ENCODE measurements at places on chromosomes 1 and 21. TPM values are rescaled to one million over a fixed set of nuclear protein-coding genes. Genes with fewer than 3 reads are reported as not detected.

The CELA3B gene
- 1.2 TPM for total RNA-seq

The OR2T4 gene
- total RNA-seq = not detected

The TMEM82 gene
- not detected for total RNA-seq

The CHRM3 gene
- 1.4 TPM for total RNA-seq

GRCh38 chr21:35399002-35399530, 350.0 kb upstream of the RUNX1 start:
- no peak for DNase-seq

DNA sequence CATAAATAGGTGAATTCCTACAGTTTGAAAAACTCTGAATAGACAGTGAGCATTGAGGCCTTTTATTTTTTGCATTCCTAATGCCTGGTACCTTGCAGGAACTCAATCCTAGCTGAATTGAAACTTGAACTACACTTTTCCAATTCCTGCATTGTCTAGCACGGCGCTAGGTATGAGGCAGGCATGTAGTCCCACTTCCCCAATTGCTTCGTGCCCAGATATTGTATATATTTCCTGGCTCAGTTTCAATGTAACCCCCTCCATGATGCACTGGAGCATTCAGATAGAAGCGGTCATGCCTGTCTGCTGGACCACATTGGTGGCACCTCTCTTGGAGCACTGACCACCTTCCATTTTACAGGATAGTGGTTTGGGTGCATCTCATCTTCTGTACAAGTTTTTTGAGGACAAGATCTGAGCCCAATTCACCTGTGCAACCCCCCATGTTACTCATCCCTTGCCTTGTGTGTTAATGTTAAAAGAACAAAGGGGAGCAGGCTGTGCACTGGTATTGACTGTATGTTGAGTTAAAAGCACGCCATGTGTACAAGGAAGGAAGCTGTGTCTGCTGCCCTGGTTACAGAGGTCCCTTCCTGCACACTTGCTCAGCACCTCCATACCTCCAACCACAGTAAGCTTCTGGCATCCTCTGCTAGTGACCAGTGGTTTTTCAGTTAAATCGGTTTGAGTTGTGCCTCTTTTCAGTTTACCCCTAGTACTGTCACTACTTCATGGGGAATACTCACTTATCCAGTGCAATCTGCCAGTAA, 10.0 kb upstream of the RAB7B start:
- no peak for DNase-seq

- no peak for DNase-seq
Observed at GRCh38 chr1:196960854-196961253, 16.5 kb upstream of the CFHR5 start.

GRCh38 chr1:116002781-116003420, 26.6 kb downstream of the SLC22A15 start:
- DNase-seq = no peak

- peak; percentile 71 for DNase-seq
Observed at GRCh38 chr1:151326619-151327222, 495 bp downstream of the PI4KB start.

- no peak for DNase-seq
Observed at GRCh38 chr1:232978815-232979214, 28.4 kb downstream of the NTPCR start.

DNA sequence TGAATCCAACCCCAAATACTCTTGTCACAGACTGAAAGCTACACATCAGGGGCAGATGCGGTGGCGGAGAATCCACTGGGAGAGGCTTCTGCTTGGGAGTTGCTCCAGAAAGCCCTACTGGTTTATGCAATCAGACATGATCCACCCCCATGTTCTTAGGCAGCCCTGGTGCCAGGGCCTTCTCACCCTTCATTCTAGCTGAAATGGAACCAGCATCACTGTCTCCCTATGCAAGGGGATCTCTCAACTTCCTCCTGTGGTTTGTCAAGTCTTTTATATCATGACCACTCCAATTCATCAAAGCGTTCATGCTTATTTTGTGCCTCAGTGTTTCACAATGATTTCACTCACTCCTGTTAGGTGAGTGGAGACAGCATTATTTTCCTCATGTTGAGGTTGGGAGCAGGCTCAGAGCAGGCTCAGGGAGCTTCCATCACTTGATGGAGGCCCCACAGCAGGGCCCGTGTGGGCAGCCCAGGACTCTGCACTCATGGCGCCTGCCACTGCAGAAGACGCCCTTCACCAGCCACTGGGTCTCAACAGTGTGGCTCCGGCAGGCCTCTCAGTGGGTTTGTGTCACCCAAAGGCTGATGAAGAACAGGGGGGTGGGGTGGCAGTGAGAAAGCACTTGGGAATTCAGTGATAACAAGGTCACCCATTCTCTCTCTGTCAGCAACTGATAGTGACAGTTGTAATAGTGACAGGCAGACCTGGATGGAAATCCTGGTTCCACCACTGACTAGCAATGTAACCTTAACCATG, 67.1 kb downstream of the CD58 start:
- DNase-seq = no peak

DNA sequence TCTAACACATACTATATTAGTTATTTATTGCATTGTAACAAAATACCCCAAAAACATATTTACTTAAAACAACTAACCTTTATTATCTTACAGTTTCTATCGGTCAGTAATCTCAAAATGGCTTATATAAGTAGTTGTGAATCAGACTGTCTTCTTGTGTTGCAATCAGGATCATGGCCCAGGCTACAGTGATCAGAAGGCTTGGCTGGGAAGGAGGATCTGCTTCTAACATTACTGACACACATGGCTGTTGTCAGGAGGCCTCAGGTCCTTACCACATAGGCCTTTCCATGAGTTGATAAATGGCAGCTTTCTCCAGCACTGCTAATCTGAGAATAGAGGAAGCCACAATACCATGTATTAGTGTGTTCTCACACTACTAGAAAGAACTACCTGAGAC, 33.7 kb downstream of the CFH start:
- no peak for DNase-seq

- DNase-seq = no peak
Observed at GRCh38 chr1:246788895-246789338, 64.7 kb downstream of the SCCPDH start.

DNA sequence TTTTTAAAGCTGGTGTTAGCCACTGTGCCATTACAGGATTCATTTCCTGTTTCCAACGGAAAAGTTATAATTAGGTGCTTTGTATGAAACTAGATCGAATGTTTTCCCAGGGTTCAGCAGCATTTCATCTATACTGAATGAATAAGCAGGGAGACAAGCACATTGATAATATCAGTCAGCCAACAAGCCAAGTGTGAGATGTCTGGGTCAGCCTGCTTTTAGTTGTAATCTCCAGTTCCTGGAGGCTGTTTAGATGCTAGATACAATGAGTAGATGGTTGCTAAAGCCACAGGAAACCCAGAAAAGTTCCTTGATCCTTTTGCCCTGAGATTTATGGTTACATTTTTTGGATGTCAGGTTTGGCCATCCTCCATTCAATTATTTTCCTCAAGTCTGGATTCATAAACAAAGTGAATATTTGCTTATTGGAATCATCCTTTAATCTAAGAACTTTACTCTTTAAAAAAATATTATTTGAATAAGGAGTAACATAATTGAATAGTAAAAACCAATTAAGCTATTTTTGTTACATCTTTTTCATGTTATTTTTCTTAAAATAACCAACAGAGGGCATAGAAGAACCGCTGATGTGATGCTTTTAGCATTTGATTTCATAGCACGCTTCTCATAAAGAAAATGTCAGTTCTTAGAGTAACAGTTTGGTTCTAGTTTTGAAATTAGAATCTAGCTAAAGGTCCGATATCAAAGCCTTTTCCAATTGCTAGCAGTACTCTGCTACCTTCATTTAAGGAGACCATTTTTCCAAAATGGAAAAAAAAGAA, 76.6 kb downstream of the HSPA13 start:
- DNase-seq = no peak

DNA sequence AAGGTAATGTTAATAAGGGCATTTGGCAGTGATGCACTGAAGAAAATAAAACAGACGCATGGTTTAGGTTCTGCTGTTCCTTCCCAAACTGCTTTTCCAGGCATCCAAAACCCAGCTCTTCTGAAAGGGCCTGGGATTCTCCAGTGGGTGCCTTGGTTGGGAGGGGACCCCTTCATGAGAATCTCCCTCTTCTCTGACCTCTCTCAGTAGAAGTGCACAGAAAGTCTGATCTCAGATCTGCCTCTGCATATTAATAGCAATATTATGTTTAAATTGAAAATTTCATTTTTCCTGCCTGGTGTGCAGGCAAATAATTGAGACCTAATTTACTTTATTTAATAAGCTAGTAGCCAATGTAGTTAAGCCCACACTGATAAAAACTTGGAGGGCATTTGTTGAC, 260.6 kb downstream of the CAMTA1 start:
- no peak for DNase-seq

DNA sequence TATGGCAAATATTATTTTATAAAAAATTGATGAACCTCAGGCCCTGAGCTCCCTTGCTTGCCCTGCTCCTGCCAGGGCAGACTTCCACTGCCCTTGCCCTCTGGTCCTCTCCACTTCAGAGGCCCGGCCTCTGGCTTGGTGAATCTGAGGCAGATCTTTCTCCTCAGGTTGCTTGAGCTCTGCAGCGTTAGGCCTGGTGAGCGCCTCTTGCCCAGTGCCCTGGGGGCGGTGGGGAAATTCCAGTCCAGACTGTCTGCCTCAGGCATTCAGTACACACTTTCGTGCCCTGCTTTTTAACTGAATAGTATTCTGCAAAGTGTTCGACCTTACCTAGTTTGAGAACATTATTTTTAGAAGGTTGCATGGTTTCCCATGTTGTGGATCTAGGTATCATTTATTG, 98.2 kb downstream of the PCBP3 start:
- no peak for DNase-seq

DNA sequence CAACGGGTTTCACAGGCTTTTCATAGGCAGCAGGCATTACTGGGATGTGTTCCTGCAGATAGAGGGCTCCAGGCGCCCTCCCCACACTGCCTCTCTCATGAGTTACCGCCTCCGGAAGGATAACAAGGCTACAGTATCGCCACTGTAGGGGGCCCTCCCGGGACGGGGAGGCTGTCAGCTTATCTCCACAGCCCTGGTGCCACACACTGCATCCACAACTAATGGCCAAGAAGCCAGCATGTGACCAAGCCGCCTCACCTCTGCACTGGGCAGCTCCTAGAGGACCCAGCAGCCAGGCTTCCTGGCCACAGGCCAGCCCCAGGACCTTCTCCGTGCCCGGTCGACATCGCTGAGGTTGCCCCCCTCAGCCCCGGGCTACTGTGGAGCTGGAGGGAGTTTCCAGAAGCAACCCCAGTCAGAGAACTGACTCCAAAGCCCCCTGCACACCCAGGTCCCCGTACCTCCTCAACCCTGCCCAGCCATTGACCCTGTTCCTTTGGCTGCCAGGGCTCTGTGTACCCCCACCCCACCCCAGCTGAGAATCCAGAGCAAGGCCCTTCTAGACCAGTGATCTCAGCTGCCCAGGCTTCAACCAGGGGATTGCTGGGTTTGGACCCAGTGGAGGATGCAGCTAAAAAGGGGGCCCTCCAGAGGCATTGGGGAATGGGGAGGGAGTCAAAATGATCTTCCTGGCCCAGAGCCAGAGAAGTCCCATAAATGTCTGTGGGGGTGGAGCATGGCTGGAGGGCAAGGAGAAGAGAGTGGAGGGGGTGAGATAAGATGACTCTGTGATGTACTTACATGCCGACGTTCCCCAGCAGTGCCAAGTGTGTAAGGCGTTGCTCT, 45.0 kb downstream of the NEK2 start:
- DNase-seq = no peak

Measured in sciatic nerve (tissue), 2 donors.